ENCODE measurements at places on chromosomes 6 and 20.
A peak's percentile ranks its signal among the peaks of the same experiment; 100 is the strongest.

- no peak for DNase-seq
Measured at GRCh38 chr6:135651964-135652755, 154.6 kb upstream of the AHI1 start.

DNA sequence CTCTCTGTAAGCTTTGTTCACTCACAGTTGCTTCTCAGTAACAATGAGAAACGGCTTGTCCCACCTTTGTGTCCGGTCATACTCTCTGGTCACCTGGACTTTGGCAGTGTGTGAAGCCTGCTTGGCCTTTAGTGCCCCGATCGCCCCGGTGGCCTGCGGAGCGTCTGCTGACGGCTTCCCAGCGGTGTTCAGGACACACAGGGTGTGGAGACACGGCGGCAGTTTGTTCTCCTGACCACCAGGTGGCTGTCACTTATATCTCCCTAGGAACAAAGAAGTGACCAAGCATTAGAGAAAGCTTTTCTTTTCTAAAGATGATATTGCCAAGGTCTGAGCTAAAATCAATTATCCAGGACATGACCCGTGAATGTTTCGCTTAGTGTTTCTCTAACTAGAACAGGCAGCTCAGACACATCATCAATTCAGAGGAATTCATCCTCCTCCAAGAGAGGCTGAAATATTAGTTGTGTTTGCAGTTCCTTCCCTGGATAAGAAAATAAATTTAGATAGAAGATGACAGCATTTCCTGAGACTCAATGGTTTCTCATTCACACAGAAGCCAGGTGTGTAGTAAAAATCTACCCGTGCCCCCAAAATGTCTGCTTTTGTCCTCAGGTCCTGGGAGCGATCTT lies 167.4 kb upstream of the THBS2 start:
- no peak for DNase-seq

- DNase-seq = no peak
Measured at GRCh38 chr20:57738053-57738452, 28.2 kb upstream of the PMEPA1 start.

DNA sequence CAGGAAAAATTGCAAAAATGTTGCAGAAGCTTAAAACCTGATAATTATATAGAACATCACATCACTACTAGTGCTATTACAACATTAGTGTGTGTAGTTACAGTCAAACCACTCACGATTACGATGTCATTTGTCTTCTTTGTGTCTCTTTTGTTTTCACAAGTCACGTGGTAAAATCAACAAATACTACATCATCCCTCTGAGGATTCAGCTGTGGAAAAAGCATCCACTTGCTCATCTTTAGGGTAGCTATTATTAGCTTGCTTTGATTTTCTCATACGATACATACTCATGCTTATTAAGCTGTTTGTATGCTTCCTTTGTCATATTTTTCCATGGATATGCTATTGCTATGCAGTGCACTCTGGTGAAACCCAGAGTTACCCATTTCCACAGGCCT lies 22.2 kb upstream of the ATXN1 start:
- DNase-seq = no peak

- DNase-seq = no peak
Measured at GRCh38 chr6:104795363-104795762, 64.4 kb downstream of the HACE1 start.

GRCh38 chr6:31737315-31737990 lies 1.1 kb upstream of the CLIC1 start:
- no peak for DNase-seq

DNA sequence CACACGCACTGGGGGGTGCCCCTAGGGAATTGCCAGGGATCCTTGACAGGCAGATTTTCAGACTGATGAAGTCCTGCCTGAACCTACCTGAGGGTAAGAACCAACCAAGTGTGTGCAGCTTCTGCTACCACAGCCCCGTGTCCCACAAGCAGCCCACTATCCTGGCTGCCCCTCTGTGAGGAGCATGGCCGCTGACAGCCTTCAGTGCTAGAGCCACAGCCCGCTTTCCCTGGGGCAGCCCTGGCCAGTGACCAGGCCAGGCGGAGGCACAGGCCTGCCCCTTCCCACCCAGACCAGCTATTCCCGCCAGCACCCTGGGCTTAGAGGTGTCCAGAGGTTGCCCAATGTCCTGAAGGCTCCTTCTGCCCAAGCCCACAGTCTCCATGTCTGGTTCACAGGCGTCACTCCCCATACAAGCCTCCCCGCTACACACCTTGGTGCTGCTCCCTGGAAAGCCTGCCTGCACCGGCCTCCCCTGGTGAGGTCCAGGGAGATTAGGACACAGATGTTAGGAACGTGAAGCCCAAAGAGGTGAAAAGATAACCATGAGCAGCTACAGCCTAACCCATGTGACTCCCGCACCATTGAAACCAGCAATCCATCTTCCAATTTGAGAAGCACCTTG lies 207.0 kb downstream of the SYNDIG1 start:
- DNase-seq = no peak

GRCh38 chr20:24590178-24590982 lies 121.0 kb downstream of the SYNDIG1 start:
- no peak for DNase-seq

DNA sequence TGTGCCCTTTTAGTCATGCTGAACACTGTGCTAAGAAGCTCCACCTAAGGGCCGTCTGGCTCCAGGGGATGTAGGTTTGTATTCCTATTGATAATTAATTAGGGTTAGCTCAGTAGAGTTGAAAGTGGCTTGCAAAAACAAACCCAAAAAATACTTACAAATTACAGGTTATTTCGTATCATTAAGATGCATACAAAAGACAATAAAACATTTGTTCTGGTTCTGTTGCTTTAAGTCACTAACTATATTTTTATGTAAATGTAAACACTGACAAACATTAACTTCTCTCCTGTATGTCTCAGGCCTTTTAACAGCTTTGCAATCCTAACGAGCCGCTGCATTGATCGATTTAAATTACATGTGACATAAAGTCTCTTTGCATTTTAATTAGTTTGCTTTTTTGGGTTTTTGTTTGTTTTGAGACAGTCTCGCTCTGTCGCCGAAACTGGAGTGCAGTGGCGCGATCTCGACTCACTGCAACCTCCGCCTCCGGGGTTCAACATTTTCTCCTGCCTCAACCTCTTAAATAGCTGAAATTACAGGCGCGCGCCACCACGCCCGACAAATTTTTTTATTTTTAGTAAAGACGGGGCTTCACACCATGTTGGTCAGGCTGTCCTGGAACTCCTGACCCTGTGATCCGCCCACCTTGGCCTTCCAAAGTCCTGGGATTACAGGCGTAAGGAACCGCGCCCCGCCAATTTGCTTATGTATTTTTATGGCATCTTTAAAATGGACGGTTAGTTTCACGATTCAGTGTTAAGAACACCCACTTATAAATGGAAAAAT lies 110.9 kb downstream of the HFE start:
- DNase-seq = peak; percentile 87

DNA sequence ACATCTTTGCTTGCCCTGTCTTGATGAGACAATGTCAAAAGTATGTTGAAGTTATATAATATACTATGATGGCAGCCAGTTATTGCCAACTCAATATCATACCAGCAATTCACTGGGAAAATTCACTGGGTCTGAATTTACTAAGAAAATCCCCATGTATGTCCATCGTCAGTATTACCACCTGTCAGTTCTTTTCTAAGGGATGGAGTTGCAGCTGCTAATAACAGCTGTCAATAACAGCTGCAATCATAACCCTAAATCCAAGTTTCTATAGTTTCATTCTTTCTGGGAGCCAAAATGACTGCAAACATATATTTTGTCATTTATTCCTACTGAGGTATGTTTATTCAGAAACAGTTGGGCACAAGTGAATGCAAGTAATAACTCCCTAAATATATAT lies 132.6 kb upstream of the RIN2 start:
- DNase-seq = no peak

DNA sequence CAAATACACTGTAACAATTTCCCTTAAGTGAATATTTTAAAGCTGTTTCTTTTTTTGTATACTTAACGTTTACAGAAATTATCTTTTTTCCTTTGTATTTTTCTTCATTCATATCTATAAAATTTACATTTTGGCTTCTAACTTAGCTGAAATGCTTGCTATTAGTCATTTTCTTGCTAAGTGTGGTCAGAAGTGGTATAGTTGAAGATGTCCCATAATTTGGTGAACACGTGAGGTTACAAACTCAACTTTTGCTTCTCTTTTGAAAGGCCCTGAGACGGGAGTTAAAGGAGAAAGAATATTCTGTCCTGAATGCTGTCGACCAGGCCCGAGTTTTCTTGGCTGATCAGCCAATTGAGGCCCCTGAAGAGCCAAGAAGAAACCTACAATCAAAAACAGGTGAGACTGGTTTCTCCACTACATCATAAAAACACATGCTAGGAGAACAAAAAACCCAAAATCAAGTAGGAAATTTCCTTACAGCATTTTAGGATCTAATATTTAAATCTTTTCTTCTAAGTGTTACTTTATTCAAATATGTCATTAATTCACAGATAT lies 445.0 kb downstream of the UTRN start:
- no peak for DNase-seq

GRCh38 chr6:36669002-36669401 lies 9.5 kb upstream of the CDKN1A start:
- DNase-seq = no peak

- no peak for DNase-seq
Measured at GRCh38 chr6:98487612-98488011, 346.8 kb upstream of the POU3F2 start.

- DNase-seq = peak; percentile 25
Measured at GRCh38 chr6:158799051-158799792, 19.9 kb downstream of the EZR start.

Data from erythroblast (primary cell).